ELF-1 (cell line): ENCODE measurements at places on chromosomes 7 and 10.

GRCh38 chr10:131944976-131945695 is 36.6 kb downstream of the BNIP3 start:
- no peak for DNase-seq

DNA sequence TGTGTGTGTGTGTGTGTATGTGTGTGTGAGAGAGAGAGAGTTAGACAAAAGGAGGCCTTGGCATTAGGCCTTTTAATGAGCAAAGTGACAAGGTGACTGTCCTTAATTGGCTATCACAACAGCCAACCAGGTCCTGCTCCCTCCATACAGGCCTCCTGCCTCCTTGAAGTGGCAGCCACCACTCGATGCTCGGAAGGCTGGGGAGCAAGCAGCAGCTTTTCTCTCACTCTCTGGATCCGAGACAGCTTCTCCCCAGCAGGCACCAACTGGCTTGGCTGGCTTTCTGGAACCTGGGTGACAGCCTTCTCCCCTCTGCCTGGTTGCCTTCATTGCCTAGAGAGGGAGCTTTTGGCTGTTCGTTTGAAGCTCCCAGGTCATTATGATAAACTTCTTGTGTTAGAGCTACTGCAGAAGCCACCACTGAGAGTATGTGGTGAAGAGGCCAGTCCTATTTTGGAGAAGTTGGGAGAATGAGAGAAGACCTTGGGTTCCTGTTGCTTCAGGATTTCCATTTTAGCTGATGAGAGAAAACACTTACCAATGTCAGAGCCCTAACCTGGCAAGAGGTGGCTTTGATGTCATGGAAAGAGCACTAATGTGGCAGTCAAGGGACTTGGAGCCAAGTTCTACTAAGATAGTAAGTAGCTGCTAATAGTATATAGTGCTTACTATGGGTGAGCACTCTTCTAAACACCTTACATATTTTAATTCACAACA is 37.6 kb downstream of the RPS24 start:
- no peak for DNase-seq

- no peak for DNase-seq
Observed at GRCh38 chr10:46267132-46267985, 19.4 kb upstream of the ANTXRL start.

DNA sequence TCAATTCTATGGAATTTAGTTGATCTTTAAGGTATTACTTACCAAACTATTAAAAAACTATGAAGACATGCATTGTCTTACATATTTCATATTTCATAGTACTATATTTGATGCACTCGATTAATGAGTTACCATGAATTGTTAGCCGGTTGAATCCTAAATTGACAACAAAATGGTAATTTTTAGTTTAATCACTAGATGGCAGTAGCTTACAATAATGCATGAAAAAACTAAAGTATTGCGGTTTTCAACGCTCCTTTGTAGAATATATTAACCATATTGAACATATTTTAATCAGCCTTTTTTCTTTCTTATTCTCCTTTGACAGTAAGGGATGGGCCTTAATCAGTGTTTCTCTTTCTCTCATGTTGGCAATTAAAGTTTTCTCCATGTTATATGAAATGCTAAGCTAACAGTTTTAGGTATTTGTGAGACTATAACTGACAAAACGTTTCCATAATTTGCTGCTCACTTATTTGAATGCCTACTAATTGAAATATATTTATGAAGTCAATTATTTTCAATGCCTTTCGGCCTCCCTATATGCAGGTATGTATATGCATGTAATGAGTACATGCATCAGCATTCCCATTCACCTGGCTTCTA is 48.5 kb upstream of the ARL4A start:
- DNase-seq = no peak

GRCh38 chr10:117946525-117947070 is 100.1 kb downstream of the RAB11FIP2 start:
- no peak for DNase-seq

DNA sequence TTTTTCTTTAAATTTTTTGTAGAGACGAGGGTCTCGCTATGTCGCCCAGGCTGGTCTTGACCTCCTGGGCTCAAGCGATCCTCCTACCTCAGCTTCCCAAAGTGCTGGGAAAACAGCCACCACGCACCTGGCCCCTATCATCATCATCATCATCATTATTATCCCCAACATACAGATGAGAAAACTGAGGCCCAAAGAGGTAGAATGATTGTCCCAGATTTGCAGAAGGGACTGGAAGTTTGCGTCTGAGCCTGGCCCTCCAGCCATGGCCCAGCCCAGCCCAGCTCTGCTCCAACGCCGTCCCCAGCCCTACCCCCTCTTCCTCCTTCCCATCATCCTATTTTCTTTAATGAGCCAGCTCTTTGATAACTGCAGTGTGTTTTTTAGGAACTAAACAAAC is 34.9 kb downstream of the TMEM130 start:
- DNase-seq = no peak

DNA sequence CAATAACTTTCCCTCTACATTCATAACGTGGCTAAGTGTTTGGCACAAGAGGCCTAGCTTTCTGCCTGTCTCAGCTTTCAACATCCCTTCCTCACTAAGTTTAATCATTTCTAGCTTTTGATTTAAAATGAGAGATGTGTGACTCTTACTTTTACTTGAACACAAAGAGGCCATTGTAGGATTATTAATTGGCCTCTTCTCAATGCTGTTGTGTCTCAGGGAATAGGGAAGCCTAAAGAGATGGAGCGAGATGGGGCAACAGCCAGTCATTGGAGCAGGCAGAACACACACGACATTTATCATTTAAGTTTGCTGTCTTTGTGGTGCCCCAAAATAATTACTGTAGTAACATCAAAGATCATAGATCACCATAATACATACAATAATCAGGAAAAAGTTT is 167.1 kb upstream of the TRIM24 start:
- DNase-seq = no peak

DNA sequence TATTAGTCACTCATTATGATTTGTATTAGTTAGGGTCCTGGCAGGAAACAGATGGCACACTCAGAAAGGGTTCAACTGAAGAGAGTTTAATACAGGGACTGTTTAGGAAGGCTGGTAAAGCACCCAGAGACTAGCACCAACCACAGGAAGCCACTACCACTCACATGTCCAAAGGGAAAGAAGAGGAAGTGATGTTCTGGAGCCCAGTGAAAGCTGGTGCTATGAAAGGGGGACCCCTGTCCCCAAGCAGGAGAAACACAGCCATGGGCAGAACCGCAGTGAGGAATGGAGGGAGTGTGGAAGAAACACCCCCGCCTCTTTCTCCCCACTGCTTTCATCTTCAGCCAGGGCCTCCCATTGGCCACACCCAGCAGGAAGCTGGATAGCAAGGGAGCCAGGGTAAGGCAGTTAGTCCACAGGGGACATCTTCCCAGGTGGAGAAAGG is 3.2 kb upstream of the VSIR start:
- no peak for DNase-seq

GRCh38 chr7:32335107-32335506 is 155.1 kb downstream of the LSM5 start:
- DNase-seq = no peak

- DNase-seq = peak; percentile 70
Observed at GRCh38 chr10:75408911-75409885, 7.6 kb upstream of the ZNF503 start.

- no peak for DNase-seq
Observed at GRCh38 chr10:72563327-72563932, 62.4 kb downstream of the MICU1 start.

- DNase-seq = no peak
Observed at GRCh38 chr10:96964131-96964530, 132.0 kb downstream of the LCOR start.

GRCh38 chr7:15652776-15653290 is 33.6 kb downstream of the MEOX2 start:
- no peak for DNase-seq

GRCh38 chr7:23357190-23358093 is 58.3 kb downstream of the MALSU1 start:
- DNase-seq = no peak

GRCh38 chr10:29257106-29257783 is 31.6 kb upstream of the LYZL1 start:
- DNase-seq = peak; percentile 56

DNA sequence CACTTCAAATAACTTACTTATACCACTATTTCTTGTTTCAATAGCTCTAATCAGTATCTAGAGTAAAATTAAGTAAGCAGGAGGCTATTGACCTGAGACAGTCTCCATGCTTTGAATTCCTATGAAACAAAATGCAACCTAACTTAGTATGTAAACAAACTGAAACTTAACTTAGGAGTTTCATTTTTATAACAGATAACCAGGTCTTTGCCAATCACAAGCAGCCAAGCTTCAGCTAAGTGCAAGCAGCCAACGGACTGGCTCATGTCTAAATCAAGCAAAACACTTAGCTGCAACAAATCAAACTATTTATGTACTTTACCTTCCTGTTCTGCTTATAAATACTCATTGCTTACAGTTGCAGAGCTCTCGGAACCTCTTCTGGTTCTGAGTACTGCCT is 4.4 kb upstream of the GSTK1 start:
- DNase-seq = no peak

- DNase-seq = no peak
Observed at GRCh38 chr10:3524086-3524960, 260.7 kb downstream of the KLF6 start.

- peak; percentile 25 for DNase-seq
Observed at GRCh38 chr7:69599955-69600709, 1.9 kb downstream of the AUTS2 start.

- DNase-seq = no peak
Observed at GRCh38 chr7:57403601-57404342, 46.2 kb upstream of the ZNF716 start.

GRCh38 chr7:105800442-105800841 is 76.0 kb downstream of the ATXN7L1 start:
- no peak for DNase-seq

- DNase-seq = no peak
Observed at GRCh38 chr7:74344132-74344496, 54.9 kb downstream of the CLIP2 start.

GRCh38 chr10:80137920-80138319 is 5.4 kb downstream of the PLAC9 start:
- DNase-seq = no peak

DNA sequence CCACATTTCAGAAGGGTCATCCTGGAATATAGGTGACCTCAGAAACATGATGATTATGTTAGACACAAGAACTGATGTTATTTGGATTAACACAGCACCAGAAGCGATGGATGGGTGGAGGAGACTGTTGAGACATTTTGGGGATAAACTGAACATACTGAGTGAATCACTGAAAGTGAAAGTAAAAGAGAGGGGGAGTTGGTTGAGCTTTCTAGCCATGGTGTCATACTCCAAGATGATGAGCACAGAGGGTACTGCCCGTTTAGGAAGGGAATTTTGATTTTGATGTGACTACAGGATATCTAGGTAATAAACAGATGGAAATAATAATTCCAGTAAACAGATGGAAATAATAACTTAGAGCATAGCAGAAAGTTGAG is 248.0 kb upstream of the NPY start:
- no peak for DNase-seq

DNA sequence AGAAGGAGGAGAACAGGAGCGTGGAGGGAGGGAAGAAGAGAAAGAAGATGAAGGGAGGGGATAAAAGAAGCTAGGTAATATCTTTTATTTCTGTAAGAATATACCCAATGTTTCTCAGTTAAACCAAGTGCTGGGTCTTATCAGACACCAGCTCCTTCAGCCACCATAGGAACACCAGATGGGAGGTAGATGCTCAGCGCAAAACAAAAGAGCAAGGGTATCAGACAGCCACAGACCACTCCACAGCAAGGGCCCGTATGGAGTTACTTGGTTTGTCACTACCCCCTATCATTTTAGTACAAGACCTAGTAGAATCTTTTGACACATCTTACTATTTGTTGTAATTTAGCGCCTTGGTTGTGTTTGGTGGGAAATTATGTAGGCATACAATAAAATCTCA is 65.9 kb upstream of the FAM133B start:
- DNase-seq = no peak

DNA sequence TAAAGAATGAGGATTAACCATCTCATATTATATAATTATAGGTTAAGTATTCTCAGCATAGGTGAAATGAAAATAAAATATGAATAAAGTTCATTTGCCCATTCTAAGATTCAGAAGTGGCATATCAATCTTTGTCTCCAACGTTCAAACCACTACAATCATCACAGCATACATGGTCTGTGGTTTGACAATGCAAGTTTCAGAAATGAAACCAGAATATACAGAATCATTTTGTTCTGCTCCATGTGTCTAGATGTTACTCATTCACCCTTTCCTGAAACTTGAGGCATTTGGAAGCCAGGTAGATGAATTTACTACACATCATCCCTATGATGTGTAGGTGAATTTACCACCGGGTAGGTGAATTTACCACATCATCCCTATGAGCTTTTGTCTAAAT is 44.5 kb upstream of the PPP1R3A start:
- DNase-seq = no peak

- no peak for DNase-seq
Observed at GRCh38 chr10:119133949-119134348, 30.0 kb downstream of the DENND10 start.

DNA sequence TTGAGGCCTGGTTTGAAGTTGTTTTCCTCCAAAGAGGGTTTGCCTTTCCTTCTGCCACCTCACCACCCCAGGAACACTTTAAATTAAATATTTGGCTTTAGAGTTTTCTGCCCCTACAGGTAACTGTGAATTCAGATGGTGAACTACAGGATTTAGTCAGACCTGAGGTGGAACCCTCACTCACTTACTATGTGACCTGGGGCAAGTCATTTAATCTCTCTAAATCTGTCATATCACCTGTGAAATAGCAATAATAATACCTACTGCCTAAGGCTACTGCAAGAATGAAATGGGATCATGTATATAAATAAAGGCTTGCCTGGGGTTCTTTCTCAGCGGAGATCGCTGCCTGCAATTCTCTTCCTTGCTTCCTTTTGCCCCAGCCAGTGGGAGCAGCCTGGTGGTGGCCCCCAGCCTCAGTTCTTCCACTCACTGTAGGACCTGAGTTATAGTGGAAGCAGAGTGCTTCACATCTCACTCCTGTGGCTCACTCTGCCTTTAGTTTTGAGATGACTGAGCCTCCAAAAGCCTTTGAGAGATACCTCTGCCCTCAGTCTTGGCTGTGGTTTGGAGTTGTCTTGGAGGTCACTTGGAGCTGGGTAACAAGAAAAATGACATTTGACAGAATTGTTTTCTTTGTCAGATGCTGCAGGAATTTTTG is 6.1 kb upstream of the ANKRD2 start:
- DNase-seq = no peak

- DNase-seq = peak; percentile 65
Observed at GRCh38 chr10:104622598-104623209, 18.4 kb upstream of the SORCS3 start.

DNA sequence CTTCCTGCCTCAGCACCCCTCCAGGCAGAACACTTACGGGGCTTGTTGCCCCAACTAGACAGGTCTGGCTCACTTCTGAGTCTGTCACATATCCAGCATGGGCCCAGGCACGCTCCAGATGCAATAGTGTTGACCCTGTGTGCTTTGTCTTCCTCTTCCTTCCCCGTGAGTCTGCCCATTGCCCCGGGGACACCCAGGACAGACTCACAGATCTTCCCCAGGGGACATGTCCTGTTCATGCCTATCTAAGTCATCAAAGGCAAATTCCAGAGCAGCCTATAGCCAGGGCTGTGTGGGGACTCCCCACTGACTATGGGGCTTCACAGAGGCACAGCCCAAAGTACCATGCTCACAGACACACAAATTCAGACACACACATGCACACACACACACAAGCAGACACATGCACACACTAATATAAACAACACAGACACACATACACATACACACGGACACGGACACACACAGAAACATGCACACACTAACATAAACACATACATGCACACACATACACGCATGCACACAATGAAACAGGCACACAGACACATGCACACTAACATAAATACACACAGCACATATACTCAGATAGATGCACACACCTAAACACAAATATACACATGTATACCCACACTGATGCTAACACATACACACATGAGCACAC is 175.8 kb downstream of the KCNMA1 start:
- peak; percentile 71 for DNase-seq
